Lower lobe of right lung (tissue), 2 donors: ENCODE measurements at places on chromosomes 2 and 18. TPM values are rescaled to one million over a fixed set of nuclear protein-coding genes. Genes with fewer than 3 reads are reported as not detected.

GKN2 gene
- 53.3 TPM for total RNA-seq

PECR gene
- total RNA-seq, result 18.5 TPM

SPDYA gene
- 1.9 TPM for total RNA-seq

GRCh38 chr18:38948436-38948835, 1382.8 kb upstream of the CELF4 start:
- H3K36me3 ChIP-seq, result no peaks in the 10 kb centered on the region
- no peaks in the 10 kb centered on the region for H3K27me3 ChIP-seq
- H3K4me3 ChIP-seq, result no peak overlapping the region
- H3K4me1 ChIP-seq, result no peaks in the 10 kb centered on the region

GRCh38 chr18:74806700-74807416, 209.2 kb downstream of the ZNF407 start:
- H3K4me1 ChIP-seq, result peaks cover 5% of the 10 kb centered on the region
- H3K27me3 ChIP-seq, result no peaks in the 10 kb centered on the region
- H3K36me3 ChIP-seq, result no peaks in the 10 kb centered on the region

CTAGE1 gene
- not detected for total RNA-seq

DNA sequence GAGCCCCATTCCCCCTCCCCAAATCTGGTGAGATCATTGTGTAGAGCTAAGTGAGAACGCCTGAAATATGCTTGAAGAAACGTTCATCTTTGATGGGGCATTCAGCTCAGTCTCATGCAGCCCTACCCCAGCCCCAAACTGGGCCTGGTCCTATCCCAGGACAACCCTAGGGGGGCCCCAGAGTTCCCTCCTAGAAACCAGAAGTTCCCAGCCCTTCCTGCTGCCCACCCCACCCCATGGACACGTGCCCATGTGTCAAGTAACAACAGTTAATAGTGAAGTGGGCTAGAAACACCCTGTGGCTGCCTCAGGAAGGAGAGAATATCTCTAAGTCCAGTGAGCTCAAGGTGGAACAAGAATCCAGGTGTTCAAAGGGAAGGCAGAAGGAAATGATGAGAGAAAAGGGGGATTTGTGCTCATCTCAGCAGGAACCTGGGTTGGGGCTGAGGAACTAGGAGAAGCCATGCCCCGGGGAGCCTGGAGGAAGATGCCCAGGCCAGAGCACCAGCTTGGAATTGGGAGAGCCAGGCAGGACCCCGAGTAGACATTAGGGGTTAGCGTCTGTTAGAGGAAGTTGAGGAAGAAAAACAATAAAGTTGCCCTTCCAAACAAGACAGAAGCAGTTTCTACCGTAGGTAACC, 20.1 kb upstream of the SLC20A1 start:
- no peak overlapping the region for H3K4me3 ChIP-seq
- DNase-seq, result no peak
- no peaks in the 10 kb centered on the region for H3K36me3 ChIP-seq
- peak overlapping the region; percentile 28 for H3K27ac ChIP-seq
- no peaks in the 10 kb centered on the region for H3K27me3 ChIP-seq

- H3K36me3 ChIP-seq, result no peaks in the 10 kb centered on the region
- no peak overlapping the region for H3K27ac ChIP-seq
- no peak for DNase-seq
- H3K4me1 ChIP-seq, result peaks cover 14% of the 10 kb centered on the region
- H3K4me3 ChIP-seq, result no peak overlapping the region
- no peaks in the 10 kb centered on the region for H3K27me3 ChIP-seq
Measured at GRCh38 chr2:20148923-20149702, 75.8 kb downstream of the SDC1 start.

- no peaks in the 10 kb centered on the region for H3K36me3 ChIP-seq
- H3K4me1 ChIP-seq, result no peaks in the 10 kb centered on the region
- no peak overlapping the region for H3K4me3 ChIP-seq
- H3K27ac ChIP-seq, result no peak overlapping the region
- DNase-seq, result no peak
Measured at GRCh38 chr2:145930318-145930717, 1410.4 kb upstream of the ZEB2 start.

PRSS56 gene
- total RNA-seq, result not detected

GRCh38 chr2:175449616-175450015, 268.1 kb upstream of the ATP5MC3 start:
- DNase-seq, result no peak
- no peaks in the 10 kb centered on the region for H3K36me3 ChIP-seq
- no peak overlapping the region for H3K27ac ChIP-seq
- H3K4me3 ChIP-seq, result no peak overlapping the region

DNA sequence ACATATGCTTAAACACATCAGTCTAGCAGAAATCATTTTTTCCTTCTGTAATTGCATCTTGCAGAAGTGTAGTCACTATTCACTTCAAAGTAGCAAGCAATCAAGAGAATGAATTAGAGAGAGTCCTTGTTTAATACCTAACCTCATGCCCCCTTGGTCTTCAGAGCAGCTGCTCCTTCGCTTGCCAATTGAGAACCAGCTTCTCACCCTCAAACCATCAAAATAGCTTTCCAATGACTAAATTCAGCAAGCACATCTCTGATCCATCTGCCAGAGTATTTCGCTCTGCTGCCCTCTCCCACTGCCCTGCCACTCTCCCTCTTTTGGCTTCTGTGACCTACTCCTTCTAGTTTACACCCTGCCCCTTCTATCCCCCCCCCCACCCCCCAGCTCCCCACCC, 120.7 kb upstream of the AGAP1 start:
- no peaks in the 10 kb centered on the region for H3K4me1 ChIP-seq
- no peaks in the 10 kb centered on the region for H3K27me3 ChIP-seq
- no peak overlapping the region for H3K27ac ChIP-seq
- DNase-seq, result no peak

GRCh38 chr2:217222309-217222910, 362.5 kb upstream of the TNP1 start:
- no peaks in the 10 kb centered on the region for H3K27me3 ChIP-seq
- no peak for DNase-seq
- H3K27ac ChIP-seq, result no peak overlapping the region
- H3K36me3 ChIP-seq, result no peaks in the 10 kb centered on the region

GRCh38 chr2:205032093-205032551, 486.8 kb downstream of the PARD3B start:
- H3K36me3 ChIP-seq, result no peaks in the 10 kb centered on the region
- DNase-seq, result no peak
- no peak overlapping the region for H3K4me3 ChIP-seq
- H3K4me1 ChIP-seq, result no peaks in the 10 kb centered on the region
- no peak overlapping the region for H3K27ac ChIP-seq

DNA sequence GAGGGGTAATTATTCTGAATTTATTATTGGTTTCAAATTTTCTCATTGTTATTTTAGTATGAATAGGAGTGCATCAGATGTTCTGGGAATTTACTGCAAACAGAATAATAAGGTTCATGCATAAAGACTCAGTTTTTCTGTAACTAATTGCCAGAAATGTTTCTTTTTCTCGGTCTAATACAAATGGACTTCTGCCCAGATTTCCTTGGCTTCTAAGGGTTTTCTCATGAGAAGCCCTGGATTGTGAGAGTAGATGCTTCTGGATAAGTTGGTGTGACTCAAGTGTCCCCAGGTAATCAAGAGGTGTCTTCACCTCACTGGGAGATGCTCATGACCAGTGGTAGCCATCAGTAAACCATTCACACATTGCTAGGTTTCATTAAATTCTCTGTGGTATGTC, 78.5 kb downstream of the CCDC85A start:
- no peaks in the 10 kb centered on the region for H3K36me3 ChIP-seq
- no peaks in the 10 kb centered on the region for H3K4me1 ChIP-seq
- H3K4me3 ChIP-seq, result no peak overlapping the region

DNA sequence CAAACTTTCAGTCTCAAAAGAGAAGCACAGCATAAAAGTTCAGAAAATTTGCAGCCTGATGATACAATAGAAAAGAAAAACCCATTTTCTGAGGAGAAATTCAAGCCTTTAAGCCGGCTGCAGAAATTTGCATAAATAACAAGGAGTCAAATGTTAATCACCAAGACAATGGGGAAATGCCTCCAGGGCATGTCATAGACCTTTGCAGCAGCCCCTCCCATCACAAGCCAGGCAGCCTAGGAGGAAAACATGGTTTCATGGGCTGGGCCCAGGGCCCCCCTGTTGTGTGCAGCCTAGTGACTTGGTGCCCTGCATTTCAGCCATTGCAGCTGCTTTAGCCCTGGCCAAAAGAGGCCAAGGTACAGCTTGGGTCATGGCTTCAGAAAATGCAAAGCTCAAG, 54.1 kb upstream of the CAVIN2 start:
- H3K36me3 ChIP-seq, result no peaks in the 10 kb centered on the region
- no peak overlapping the region for H3K27ac ChIP-seq
- no peak overlapping the region for H3K4me3 ChIP-seq
- no peak for DNase-seq

DNA sequence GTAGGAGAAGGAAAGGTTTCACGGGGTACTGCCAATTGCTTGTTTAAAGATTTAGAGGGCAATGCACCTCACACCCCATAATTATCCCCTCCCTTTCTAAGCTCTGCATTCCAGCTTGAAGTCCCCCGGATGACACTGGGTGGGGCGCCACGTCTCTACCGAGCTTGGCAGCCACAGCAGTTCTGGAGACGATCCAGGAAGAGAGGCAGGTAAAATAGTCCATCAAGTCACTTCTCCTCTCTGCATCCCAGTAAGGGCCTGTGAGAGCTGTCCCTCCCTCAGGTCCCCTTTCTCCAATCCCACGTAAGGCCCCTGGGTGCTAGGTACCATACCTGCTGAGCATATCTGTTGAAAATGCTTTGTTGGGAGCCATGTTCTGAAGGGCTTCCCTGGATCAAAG, 65.7 kb downstream of the CAPN13 start:
- H3K27me3 ChIP-seq, result no peaks in the 10 kb centered on the region
- H3K27ac ChIP-seq, result no peak overlapping the region
- H3K4me3 ChIP-seq, result no peak overlapping the region
- no peak for DNase-seq

SGPP2 gene
- 23.9 TPM for total RNA-seq

UGT1A5 gene
- 0.27 TPM for total RNA-seq

- H3K27ac ChIP-seq, result no peak overlapping the region
- H3K4me1 ChIP-seq, result no peaks in the 10 kb centered on the region
- no peaks in the 10 kb centered on the region for H3K36me3 ChIP-seq
- no peaks in the 10 kb centered on the region for H3K27me3 ChIP-seq
- no peak for DNase-seq
Measured at GRCh38 chr2:239667431-239667985, 266.7 kb upstream of the HDAC4 start.

FEV gene
- total RNA-seq, result not detected

- no peak for DNase-seq
- no peaks in the 10 kb centered on the region for H3K36me3 ChIP-seq
- H3K4me1 ChIP-seq, result peaks cover 6% of the 10 kb centered on the region
- no peak overlapping the region for H3K27ac ChIP-seq
Measured at GRCh38 chr2:240631548-240632305, 6.4 kb downstream of the GPR35 start.

DNA sequence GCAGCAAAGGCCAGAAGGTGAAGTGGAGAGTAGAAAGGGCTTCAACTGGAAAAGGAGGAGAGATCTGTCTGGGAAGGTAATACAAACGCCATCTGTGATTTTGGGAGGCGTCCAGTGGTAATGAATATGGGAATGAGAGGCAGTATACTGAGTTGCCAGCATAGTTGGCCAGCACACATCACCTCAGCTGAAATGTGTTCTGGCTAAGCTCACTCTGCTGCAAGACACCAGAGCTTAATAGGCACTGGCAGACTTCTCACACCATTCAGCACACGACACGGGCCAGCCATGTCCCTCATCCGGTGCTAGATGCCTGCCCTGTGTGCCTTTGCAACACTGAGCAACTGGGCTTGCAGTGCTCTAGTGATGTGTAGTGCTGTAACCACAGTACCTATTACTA, 277.1 kb downstream of the PIEZO2 start:
- H3K27ac ChIP-seq, result no peak overlapping the region
- H3K4me1 ChIP-seq, result no peaks in the 10 kb centered on the region

ASXL3 gene
- total RNA-seq, result 1.4 TPM

- no peak overlapping the region for H3K27ac ChIP-seq
- H3K36me3 ChIP-seq, result no peaks in the 10 kb centered on the region
- no peak overlapping the region for H3K4me3 ChIP-seq
Measured at GRCh38 chr2:85945586-85945985, 56.8 kb upstream of the ST3GAL5 start.

DNA sequence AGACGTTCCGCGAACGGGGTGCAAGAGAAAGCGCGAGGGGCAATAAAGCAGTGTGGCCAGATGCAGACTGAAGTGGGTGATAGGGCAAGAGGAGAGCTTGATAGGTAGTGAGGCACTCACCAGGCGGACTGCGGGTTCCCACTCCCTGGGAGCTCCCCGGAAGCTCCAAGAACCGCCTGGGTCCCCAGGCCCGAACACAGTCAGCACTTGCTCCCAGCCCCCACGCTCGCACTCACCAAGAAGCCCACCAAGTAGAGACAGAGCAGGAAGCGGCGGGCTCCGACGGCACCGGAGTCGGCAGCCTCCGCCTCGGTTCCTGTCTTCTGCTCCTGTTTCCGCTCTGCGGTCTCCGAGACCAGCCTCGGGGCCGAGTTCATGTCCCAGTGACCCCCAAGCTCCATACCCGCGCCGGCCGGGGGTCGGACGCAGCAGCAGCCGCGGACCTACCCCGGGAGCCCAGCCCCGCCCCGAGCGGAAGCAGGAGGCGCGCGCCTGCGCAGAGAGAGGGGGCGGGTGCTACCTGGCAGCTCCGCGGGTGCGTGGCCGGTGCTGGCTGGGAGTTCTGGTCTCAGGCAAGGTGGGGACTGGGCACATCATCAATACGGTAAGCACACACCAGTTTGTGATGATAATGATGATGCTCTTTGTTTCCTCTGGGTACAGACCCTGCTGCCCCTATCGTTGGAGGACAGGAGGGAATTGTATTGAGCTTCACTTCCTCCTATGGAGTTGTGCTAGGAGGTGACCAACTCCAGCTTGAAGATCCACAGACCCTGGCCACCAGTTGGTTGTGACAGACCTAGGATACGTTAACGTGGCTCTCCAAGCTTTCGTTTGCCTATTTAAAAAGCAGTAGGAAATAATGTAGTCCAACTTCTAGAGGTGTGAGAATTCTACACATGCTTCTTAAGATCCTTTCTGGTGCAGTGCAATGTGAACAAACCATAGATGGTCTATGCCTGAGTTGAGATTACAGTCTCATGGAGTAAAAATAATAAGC, 25.1 kb upstream of the TMEM182 start:
- peak overlapping the region; percentile 81 for H3K27ac ChIP-seq
- peak overlapping the region; percentile 91 for H3K4me3 ChIP-seq
- peaks cover 17% of the 10 kb centered on the region for H3K4me1 ChIP-seq
- DNase-seq, result peak; percentile 93

DNA sequence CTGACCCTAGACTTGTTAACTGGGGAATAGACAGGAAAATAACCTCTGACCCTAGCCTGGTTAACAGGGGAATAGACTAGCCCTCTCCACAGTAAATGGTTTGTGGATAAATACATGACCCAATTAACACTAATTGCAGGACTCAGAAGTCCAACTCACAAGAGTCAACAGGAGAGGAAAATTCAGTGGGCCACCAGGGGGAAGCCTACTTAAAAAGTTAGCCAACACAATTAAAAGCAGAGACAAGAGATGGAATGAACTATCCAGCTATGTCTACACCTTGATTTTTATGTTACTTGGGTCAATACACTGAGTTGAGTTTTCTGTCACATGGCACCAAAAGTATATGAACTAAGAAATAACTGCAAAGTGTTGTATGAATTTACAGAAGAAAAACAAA, 158.8 kb upstream of the SLC39A10 start:
- H3K4me3 ChIP-seq, result no peak overlapping the region
- H3K4me1 ChIP-seq, result no peaks in the 10 kb centered on the region
- no peaks in the 10 kb centered on the region for H3K36me3 ChIP-seq
- DNase-seq, result no peak

- no peak overlapping the region for H3K4me3 ChIP-seq
- no peak overlapping the region for H3K27ac ChIP-seq
- H3K36me3 ChIP-seq, result no peaks in the 10 kb centered on the region
Measured at GRCh38 chr2:100136310-100136709, 6.1 kb downstream of the AFF3 start.
